Glomerular endothelial cell (primary cell): ENCODE measurements at places on chromosomes 1 and 21. TPM values are rescaled to one million over a fixed set of nuclear protein-coding genes. Genes with fewer than 3 reads are reported as not detected.

The RGS16 gene
- total RNA-seq = 1.0 and 2.2 TPM in 2 replicates

DNA sequence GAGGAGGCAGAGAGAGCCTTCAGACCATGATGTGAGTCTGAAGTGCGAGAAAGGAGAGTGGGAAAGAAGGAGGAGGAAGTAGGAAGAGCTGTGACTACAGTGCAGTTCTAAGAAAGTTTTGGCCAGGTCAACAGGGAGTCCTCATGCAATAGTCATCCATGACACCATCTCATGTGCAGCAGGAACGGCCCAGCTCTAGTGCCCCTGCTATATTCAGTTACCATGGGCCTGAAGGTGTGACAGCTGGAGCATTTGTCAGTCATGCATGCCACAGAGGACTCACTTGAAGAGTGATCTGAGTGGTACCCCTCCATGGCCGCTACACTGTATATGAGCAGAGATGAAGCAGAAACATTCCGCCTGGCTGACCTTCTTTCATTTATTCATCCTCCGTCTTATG lies 77.9 kb downstream of the OMA1 start:
- DNase-seq = no peak

DNA sequence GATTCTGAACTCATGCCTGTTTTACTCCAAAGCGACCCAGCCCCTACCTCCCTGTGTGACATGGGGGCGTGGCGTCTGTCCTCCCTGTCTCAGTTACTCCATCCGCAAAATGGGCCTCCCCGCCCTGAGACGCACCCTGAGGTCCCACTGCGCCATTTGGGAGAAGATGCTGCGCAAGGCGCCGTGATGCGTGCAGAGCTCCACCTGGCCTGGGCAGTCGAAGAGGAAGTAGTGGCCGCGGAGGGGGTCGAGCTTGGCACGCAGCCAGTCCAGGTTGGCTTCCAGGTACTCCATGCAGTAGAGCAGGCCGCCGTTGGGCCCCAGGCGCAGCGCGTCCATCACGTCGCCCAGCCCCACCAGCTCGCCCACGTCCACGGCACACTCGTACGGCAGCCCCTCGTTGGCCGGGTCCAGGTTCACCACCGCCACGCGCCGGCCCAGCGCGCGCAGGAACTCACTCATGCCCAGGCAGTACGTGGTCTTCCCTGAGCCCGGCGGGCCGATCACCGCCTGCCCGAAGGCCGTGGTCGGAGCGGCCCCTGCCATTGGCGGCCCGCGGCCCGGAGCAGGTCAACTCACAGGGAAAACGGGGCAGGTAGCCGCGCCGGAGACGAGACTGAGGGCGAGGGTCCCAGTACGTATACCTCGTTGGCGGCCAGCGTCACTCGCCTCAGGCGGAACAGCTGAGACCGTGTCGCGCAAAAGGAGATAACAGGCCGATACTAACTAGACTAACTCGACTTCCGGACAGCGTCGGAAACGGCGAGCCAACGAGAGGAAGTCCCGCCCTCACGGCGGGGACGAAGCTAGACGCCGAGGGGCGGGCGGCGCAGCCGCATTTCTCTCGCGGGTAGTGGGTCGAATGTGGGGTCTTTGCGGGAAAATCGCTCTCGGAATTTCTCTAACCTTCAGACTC lies at the start of gene GPN2:
GPN2 (minus strand) TSS at position 733 of the 916 bp plus-strand sequence; CDS start at position 546, 187 bp downstream.
- DNase-seq = no peak

DNA sequence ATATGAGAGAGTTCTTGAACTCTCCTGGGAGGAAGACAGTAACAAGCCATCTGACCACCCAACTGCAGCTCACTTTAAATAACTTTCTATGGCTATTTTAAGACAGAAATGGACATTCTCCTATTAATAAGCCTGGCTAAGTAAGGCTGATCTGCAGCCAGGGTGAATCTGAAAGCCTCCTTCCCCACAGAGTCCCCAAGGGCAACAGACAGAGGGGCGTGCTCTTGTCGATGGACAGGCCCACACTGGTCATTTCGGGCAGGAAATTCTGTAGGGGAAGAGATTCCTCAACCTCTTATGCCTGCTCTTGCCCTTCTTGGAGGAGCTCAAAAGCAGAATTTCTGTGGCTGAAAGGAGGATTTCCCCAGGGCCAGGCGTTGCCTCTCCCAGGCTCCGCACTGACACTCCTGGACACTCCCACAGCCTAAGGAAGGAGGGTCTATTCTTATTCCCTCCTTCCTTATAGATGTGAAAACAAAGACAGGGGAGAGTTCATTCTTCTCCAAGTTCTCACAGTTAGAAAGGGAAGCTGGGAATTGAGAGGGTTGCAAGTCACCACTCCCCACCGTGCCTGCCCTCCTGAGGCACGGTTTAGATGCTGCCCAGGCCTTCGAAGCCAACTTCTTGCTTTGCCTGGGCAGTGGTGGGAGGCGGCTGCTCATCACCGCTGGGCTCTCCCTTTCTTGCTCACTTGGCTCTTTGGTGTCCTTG lies 17.9 kb upstream of the KANK4 start:
- DNase-seq = no peak

DNA sequence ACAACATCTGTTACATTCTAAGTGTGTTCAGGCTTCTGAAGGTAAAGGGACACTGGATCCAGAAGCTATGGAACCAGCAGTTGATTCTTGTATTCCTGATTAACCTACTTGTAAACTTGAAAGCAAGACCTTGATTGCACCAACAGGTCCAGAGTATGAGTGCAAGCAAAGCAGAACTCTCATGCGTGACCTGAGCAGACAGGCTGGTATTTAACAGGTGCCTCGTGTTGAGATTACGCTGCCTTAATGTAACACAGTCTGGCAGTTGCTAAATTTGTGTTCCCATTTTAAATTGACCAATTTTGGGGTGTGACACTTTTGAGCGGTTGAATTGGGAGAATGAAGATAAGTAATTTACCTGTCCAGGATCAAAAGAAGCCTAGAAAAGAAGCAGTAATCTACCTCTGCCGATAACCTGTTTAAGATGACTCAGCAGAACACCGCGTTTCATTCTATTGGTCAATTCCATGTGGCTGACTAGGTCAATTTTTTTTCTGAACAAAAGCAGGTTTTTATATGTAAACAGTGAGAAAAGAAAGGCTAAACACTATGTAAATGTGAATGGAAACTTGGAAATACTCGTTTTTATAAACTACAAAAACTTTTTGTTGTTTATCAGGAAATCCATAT lies 147.6 kb downstream of the DYRK1A start:
- no peak for DNase-seq
